ENCODE measurements at places on chromosomes 1 and 21.

DNA sequence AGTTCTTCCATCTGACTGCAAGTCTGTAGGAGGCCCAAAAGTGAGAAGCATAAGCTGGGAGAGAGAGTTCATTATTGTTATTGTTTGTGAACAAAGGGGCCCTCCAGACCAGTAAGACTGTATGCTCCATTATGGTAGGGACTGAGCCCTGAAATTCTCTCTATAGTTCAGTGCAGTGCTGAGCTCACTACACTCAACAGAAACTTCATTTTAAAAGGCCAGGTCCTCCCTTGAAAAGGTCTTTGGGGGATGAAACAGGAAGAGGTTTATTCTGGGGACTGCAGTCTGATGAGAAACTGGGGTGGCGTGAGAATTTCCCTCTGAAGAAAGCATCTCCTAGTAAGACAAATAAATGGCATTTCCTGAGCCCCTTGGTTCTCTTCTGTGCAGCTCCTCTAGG lies 5.5 kb upstream of the GATAD2B start:
- no peak for DNase-seq

DNA sequence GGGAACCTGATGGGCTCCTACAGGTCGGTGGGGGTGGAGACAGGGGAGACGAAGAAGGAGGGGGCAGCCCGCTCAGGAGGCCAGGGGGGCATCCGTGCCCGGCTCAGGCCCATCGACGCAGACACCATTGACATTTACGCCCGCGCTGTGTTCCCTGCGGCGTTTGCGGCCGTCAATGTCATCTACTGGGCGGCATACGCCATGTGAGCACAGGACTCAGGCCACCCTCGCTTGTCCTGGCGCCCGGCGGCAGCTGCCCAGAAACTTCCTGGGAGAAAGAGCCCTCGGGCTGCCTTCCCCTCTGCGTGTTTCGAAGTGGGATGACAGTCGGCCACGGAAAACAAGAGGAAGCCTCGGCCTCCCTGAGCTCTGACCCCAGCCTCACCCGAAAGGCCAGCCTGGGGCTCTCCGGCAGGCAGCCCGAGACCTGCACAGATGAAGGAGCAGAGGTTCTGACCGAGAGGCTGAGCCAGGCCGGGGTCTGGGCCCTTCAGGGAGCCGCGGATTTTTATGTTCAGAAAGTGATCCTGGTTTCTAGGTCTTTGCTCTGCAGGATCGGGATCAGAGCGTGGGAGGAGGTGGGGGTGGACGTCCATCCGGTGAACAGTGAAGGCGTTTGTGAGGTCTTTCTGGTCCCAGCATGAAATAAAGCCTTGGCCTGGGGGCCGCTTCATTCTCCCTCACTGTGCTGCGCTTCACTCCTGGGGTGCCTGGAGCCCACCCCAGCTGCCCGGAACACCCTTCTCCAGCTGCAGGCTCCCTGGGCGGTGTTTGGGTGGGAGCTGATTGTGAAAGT lies 11.1 kb downstream of the GABRD start:
- DNase-seq: no peak

- no peak for DNase-seq
These were observed 29.1 kb downstream of the RIPK4 start for GRCh38 chr21:41737651-41738324.

GRCh38 chr1:95171270-95172245 lies 54.4 kb downstream of the TLCD4 start:
- DNase-seq: no peak

GRCh38 chr1:20708057-20708456 lies 9.8 kb downstream of the KIF17 start:
- no peak for DNase-seq

DNA sequence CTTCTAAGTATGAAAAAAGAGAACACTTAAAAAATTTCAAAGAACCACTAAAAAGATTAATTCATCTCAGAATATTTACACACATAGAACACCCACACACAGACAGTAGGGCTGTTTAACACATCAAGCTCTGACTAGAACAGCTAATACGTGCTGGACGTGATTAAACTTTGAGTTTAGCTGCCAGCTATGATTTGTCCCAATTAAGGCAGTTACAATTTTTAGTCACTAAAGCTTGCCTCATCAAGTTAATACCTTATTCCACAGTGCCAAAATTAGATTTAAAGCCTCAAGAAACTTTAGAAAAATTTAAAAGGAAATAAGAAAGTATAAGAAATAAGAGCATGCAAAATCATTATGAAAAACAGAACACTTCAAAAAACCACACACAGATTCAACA lies 18.9 kb downstream of the SLC16A1 start:
- no peak for DNase-seq

DNA sequence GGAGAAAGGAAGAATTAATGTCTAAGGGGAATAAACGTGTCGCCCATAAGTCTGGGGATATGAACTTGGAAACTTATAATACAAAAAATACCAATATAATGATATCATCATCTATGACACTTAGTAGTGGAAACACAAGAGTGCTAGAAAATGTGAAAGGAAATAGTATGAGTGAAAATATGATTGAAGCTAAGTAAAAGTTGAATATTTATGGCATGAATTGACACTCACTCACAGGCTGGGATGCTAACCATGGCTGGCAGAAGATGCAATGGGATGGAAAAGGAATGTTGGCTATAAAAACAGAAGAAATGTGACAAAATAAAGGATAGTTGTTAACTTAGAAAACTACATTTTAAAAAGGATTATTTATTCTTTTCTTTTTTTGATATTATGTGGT lies 120.1 kb downstream of the XPR1 start:
- DNase-seq: no peak

DNA sequence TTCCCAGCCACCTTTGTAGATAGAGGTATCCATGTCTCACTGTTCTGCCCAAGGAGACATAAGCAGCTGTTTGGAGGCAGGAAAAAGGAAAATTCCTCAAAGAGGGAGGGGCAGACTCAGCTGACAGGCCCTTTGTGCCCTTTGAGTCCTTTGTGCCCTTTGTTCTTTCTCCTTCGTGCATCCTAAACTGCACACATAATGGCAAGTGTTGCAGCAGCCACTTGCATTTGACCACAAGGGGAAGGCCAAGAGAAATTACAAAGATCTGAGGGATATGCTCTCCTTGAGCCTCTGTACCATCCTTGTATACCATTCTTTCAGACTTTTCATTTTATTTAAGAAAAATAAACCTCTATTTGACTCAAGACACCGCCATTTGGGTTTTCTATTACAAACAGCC lies 71.8 kb upstream of the PKN2 start:
- no peak for DNase-seq

- DNase-seq: no peak
These were observed 13.1 kb upstream of the NHLH2 start for GRCh38 chr1:115854005-115854404.

- no peak for DNase-seq
These were observed 33.3 kb upstream of the BECN2 start for GRCh38 chr1:241924080-241924808.

- no peak for DNase-seq
These were observed 1.6 kb upstream of the BSND start for GRCh38 chr1:54996869-54997710.

DNA sequence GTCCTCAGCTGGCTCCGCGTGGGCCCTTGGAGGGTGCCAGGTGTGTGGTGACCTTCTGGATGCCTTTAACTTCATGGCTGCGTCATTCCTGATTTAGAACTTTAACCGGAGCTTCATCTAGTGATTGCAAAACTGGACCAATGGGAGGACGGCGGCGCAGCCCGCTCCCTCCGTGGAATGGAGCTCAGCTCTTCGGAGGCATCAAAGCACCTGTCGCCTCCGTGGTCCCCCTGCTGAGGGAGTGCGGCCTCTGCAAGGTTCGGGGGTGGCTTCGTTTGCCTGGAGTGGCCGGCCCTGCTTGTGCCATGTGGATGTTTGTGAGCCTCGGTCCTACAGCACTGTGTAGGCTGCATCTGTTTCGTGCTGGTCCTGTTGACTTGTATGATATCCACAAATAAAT lies 14.2 kb downstream of the CSTB start:
- no peak for DNase-seq

DNA sequence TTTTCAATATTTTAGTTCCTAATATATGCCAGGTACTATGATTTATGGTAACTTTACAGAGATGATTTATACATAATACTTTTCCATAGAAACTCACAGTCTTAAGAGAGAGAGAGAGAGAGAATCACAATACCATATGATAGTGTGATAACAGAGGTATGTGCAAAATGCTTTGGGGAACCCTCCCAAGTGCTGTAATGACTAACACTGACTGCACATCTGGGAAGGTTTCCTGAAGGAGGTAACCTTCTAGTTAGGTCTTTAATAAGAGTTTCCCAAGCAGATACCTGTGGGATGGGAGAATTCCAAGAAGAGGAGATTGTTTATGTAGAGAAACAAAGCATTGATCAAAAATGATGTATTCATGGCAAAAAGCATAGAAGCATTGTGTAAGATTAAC lies 34.6 kb upstream of the PIGC start:
- DNase-seq: no peak

DNA sequence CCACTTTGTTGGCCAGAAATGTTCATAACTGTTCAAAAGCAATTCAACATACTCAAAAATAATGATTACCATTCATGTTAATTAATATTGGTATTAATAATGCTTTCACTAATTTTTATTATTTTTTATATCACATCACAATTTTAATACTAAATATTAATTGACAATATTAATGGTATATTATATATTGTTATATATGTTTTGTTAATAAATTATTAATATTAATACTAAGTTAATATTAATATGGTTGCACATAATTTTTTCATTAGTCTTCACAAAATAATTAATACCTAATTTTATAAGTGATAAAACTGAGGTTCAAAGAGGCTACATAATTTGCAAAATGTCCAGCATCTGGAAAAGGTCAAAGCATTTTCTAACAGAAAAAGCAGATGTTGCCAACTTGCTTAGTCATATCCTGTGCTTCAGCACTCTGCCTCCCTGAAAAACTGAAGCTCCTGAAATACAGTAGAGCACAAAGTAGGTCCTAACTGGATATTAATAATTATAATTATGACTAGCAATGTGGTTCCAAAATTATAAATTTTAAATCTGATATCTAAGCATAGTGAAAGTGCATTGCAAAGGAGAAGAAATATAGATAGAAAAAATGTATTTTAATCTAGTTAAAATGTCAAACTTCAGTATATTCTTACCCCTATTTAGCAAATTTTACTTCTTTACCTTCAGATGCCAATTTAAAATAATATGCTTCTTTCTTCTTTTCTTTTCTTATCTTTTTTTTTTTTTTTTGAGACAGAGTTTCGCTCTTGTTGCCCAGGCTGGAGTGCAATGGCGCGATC lies 123.2 kb upstream of the TNFSF4 start:
- DNase-seq: no peak

DNA sequence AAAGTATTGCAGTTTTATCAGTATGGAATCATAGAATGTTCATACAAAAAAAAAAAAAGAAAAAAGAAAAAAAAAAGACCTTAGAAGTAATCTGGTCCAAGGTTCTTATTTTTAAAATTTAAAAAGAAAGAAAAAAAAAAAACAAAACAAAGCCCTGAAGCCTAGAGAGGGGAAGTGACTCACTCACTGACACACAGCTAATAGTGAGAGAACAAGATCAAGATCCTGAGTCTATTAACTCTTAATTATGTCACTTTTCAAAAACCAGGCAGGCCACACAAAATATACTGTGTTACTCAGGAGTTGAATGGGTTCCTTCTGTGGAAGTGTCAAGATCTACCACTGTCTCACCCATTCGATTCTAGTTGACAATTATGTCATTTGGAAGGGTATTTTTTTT lies 433.9 kb upstream of the DAB1 start:
- no peak for DNase-seq

GRCh38 chr21:33367309-33367973 lies 35.8 kb upstream of the IFNGR2 start:
- no peak for DNase-seq

- DNase-seq: no peak
These were observed 68.5 kb downstream of the RUNX1 start for GRCh38 chr21:34980423-34981115.

DNA sequence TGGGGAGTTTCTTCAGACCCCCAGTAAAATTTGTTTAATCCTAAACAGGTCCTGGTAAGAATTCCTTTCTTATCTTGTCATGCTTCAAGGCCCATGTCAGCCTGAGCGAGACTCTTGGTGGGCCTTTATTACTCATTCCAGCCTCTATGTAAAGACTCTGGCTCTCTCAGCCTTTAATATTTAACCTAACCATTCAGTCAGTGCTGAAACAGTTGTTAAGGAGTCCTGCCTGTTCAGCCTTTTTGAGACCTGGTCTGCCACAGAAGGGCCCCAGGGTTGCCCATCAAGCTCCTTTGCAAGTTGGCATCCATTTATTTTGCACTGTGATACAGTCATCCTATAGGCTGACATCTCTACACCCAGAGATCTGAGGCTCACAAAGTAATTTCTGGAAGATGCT lies 107.7 kb upstream of the VANGL1 start:
- DNase-seq: no peak

- no peak for DNase-seq
These were observed 641.2 kb downstream of the PTPRC start for GRCh38 chr1:199279872-199280645.

- DNase-seq: no peak
These were observed 121.4 kb downstream of the CCDC185 start for GRCh38 chr1:223514644-223515043.

DNA sequence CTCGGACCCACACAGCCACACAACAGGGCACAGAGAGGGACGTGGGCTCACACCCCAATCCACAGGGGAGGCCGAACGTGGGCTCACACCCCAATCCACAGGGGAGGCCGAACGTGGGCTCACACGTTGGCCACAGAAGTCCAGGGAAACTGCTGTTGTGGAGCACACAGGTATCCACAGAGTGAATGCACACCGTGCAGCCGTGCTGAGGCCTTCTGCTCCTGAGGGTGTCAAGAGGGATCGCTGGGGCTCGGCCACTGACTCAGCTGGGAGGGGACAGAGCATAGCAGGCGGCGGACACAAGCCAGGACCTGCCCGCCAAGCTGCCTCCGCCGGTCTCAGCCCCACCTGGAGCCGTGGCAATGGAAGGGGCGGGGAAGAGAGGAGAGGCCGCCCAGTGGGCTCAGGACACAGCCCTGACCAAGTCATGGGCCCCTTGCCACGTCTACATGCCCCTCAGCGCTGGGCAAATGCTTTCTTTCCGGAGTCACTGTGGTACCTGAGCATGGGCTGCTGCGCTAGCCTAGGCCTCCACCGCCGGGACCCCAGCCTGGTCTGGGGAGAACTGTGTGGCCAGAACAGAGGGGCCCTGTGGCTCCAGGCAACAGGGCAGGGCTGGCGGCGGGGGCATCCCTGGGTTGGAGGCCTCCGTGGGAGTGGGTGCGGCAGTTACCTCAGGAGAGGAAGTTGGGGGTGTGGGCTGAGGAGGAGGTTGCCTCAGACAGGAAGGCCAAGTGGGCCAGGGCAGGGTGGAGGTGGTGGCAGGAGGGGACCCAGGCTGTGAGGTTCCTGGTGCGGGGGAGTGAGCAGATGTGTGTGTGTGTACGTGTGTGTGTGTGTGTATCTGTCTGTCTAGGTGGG lies 1.2 kb downstream of the SYTL1 start:
- no peak for DNase-seq

DNA sequence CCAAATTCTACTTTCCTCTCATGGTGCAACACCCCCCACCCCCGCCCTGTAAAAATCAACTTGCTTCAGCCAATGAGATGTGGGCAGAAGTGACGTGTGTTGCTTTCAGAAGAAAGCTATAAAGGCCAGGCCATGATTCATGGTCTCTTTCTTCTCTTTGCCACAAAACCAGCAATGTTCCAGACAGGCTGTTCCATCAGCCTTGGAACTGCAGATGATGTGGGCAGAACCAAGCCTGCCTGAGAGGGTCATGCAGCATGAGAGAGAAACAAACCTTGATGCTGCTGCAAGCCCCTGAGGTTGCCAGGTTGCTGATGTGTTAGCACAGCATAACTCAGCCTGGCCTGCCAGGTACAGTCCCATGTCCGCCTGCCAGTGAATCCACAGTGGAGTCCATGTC lies 41.8 kb downstream of the MIS18A start:
- DNase-seq: no peak

- no peak for DNase-seq
These were observed 2.5 kb upstream of the OLIG1 start for GRCh38 chr21:33067457-33067856.
